ENCODE measurements at places on chromosomes 7 and 10.
A peak's percentile ranks its signal among the peaks of the same experiment; 100 is the strongest.

GRCh38 chr7:46567858-46568257 is 646.8 kb upstream of the IGFBP3 start:
- DNase-seq = no peak

DNA sequence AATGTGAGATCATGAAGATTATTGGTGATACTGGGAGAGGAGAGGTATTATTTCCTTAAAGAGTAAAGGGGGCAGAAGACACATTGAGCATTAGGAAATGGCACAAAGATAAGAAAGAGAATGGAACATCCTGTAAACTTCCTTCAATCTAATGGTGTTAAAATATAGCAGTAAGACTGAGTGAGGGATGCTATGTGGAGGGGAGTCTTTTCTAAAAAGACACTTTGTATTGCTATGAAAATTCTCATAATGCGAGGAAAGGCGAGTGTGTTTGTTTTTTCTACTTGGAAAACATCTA is 405.2 kb downstream of the ARL4A start:
- no peak for DNase-seq

- DNase-seq = no peak
These were observed 129.3 kb upstream of the BET1 start for GRCh38 chr7:94133460-94133859.

GRCh38 chr10:92688573-92688926 is 1.2 kb upstream of the HHEX start:
- no peak for DNase-seq

DNA sequence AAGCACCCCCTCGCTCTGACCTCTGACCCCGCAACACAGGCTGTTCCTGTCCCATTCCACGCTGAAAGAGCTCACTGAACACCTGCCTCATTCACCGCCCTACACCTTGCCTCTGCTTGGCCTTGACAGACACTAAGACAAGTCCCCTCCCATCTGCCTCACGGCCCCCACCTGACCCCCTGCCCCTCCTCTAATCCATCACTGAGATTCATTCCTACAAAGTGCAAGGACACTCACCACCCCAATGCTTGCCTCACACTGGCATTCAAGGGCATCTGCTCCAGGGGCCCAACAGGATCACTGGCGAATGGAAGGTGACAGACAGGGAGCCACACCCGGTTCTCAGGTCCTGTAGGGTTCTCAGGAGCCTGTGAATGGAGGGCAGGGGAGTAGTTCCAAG is 68.1 kb upstream of the NANOS1 start:
- no peak for DNase-seq

DNA sequence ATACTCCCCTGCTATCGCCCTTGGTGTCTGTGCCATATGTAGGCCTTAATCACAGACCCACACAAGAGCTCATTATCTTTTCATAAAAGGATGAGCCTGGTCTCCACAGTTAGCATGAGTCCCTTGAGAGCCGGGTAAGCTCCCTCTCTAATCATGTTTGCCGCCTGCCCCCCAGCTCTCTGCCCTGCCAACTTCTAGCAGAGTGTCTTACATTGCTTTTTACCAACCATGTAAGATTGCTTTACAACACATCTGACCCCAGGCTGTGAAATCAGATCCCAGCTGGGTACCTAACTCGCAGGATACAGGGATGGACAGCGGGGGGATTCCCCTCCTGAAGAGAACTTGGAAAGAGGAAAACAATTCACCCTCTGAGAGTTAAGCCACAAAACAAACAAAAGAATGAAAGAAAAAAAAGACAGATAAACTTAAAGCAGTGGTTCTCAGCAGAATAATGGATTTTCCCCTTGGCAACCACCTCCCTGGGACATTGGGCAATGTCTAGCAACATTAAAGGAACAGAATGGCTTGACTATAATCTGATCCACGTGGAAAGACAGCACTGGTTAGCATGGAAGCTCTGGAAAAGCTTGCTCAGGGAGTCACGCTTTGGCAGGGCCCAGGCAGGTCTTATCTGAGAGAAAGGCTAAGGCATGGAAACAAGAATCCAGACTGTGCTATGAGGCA is 39.4 kb upstream of the ATOH7 start:
- DNase-seq = no peak

DNA sequence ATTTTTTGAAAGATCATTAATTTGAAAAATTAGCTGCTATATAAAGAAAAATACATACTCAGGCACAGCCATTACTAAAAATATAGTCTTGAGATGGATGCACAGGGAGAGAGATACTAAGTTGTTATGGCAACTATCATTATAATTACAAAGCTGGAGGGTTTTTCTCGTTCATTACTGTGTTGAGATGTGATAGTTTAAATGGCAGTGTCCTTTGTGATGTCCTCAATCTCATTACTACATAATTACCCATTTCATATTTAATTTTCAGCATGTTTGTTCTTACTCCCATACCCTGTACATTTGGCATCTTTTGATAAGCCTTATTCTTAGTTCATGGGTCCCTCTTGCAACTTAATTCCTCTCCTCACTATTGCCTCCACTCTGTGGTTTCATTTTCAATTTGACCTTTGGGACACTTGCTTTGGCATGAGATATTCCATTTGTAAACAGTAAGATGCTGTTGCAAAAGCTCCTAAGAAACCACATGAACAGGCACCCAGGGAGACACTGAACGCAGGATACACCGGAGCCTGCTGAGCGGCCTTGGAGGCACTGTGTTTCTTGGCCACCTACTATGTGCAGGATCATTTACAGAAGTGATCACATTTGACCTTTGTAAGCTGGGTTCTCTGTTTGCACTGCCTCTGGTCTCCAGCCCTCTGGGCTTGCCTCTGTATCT is 4.8 kb upstream of the CPXM2 start:
- DNase-seq = peak; percentile 30

Measured in NCI-H1092 treated with DMSO at 0.1 percent for 48 hours (cell line).